ENCODE measurements at places on chromosomes 5 and 9.

- DNase-seq = no peak
These were observed 73.2 kb upstream of the FAM120A start for GRCh38 chr9:93378276-93378675.

- DNase-seq = no peak
These were observed 41.6 kb downstream of the PTAR1 start for GRCh38 chr9:69718218-69718617.

GRCh38 chr9:6471231-6471850 lies 58.3 kb downstream of the UHRF2 start:
- no peak for DNase-seq

GRCh38 chr9:4973246-4973645 lies 11.8 kb upstream of the JAK2 start:
- DNase-seq = no peak

DNA sequence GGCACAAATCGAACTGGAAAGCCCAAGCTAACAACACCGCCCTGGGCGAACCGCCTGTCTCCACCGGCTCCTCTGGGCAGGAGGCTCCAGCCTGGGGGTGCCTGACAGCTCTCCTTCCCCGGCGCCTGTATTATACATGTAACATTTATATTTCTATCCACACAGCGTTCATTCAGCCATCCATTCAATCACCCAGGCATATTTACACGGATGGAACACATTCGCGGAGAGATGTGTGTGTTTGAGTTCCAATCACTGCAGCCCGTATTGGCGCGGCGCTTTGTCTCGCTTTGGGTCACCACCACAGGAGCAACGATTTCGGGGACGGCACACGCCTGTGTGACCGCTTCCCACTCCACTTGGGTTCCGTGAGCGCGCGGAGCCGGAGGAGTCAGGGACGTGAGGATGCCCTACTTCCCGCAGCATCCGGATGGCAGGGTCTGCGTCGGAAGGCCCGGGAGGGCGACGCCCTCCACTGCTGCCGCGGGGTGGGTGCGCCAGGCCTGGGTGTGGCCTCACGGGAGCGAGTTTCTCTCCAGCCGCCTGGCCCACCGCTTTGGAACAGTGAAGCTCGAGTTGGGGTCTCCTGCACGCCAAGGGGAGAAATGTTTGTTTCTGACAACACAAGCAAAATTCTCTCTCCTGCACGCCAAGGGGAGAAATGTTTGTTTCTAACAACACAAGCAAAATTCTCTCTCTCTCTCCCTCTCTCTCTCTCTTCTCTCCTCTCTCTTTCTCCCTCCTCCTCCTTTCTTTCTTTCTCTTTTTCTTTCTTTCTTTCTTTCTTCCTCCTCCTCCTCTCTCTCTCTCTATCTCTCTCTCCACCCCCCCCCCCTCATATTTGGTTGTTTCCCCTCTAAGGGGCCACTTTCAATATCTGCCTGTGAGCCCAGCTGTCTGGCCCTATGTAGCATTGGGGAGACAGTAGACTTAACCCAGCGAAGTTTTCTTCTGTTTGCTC lies 1.1 kb upstream of the SV2C start:
- DNase-seq = no peak

Data from stimulated activated CD8-positive, alpha-beta memory T cell treated with anti-CD3 and anti-CD28 coated beads, Interleukin-4, amount 100 ng/mL, for 4 hours (primary cell).